Fibroblast of the conjunctiva (primary cell): ENCODE measurements at places on chromosomes 16 and 17.

DNA sequence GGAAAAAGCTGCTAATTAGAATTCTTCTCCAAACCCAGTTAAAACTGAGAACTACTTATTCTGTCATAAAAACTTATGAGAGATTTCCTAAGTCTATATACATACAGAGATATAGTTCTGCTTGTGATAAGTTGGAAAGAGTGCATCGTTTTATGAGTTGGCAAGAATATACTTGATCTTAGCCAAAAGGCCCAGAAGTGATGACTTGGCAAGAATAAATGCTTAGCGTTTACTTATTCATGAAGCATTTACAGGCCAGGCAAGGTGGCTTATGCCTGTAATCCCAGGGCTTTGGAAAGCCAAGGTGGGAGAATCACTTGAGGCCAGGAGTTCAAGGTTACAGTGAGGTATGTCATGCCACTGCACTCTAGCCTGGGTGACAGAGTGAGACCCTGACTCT, 81.7 kb downstream of the CYB561 start:
- peak; percentile 62 for DNase-seq

DNA sequence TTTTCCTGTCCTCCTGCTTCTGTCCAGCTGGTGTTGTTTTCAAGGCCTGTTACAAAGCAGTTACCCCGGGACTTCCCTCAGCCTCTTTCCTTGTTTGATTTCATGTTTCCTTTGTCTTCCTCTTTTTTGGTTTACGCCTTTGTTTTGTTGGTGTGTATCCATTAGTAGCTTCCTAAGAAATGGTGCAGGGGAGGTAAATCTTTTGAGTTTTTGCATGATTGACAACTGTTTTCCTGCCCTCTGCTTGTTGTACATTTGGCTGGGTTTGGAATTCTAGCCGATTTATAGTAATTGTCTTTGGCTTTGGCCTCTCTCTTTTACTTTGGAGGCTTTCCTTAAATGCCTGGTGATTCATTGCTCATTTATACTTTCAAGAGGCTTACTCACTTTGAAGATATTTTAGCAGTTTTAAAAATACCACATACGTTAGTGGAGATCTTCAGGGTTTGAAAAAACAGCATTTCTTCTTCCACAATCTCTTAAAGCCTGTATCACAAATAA, 32.8 kb downstream of the DNAH2 start:
- DNase-seq, result peak; percentile 44

GRCh38 chr16:55480228-55480655, 1.2 kb downstream of the MMP2 start:
- DNase-seq, result peak; percentile 85

GRCh38 chr17:18028952-18029540, 9.9 kb downstream of the ATPAF2 start:
- no peak for DNase-seq

- DNase-seq, result no peak
Observed at GRCh38 chr16:8107296-8107695, 483.0 kb downstream of the TMEM114 start.

DNA sequence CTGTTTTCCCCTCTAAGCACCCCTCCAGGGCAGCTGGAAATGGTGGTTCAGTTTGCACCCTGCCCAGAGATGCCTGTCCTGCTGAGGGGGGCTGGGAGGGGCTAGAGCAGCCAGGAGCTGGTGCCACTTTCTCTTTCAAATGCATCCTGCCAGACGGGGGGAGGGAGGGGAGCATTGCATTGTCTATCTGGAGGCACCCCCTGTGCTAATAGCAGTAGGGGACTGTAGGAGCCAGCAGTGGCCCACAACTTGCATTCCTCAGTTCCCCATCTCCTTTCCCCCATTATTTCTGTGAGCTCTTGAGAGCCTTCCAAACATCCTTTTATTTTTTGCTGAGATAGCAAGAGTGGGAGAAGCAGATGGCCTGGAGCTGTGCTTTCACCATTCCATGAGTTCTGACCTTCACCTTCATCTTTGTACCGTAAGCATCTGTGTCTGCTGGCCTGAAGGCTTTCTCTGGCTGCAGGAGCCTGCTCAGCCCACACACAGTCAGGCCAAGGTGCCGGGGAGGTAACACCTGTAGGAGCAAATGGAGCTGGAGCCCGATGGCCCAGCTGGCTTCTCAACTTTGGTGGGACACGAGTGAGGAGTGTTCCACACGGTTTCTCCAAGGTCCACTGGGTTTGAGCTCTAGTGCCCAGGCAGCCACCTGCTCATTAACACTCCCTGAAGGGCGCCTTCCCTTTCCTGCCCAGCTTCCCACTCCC, 5.2 kb downstream of the WFDC1 start:
- DNase-seq, result no peak

DNA sequence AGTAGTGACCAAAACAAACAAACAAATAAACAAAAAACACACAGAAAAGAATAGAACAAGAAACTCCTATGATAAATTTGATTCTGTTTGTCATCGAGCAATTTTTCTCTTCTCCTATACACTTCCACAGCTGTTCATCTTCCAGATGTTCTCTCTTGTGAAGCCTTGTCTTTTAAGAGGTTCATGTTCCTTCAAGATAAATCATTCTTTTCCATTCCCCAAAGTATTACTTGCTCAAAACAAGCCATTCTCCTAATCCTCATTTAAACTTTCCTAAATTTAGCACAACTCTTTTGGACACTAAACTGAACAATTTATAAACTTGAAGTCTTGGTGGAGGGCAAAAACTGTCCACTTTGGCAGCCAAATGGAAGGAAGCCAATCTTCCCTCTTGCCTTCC, 103.3 kb downstream of the ABCA8 start:
- DNase-seq, result no peak
